A549 (cell line): ENCODE measurements at places on chromosomes 4 and X. TPM values are rescaled to one million over a fixed set of nuclear protein-coding genes. Genes with fewer than 3 reads are reported as not detected.

GRCh38 chr4:7241597-7242125 lies 49.3 kb downstream of the SORCS2 start:
- no peak for DNase-seq

DNA sequence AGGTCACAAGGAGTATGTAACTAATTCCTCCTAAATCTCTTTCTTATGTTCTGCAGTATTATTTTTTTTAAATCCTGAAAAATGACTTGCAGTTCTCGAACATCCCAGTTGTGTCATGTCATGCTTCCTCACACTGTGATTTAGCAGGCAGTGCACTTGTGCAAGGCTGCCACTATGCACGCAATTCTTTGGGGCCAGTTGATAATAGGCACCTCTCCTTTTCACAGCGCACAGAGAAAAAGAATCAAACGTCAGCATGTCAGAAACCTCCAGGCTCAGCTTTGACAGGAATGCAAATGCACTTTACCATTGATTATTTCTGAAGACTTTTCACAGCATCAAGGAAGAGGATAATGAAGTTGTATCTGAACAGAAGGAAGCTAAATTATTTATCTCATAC lies 62.9 kb downstream of the FGF13 start:
- DNase-seq, result no peak

Gene TLR8
- polyA plus RNA-seq, result not detected in 3 replicates

Gene EVC2
- 1.3 to 1.5 TPM (median 1.5 TPM) in 3 replicates for polyA plus RNA-seq

Gene PHOX2B
- not detected in 3 replicates for polyA plus RNA-seq

- DNase-seq, result no peak
These were observed 132.9 kb downstream of the MSL3 start for GRCh38 chrX:11890836-11891514.

- peak; percentile 33 for DNase-seq
These were observed 60.9 kb upstream of the IL13RA1 start for GRCh38 chrX:118666521-118666920.

DNA sequence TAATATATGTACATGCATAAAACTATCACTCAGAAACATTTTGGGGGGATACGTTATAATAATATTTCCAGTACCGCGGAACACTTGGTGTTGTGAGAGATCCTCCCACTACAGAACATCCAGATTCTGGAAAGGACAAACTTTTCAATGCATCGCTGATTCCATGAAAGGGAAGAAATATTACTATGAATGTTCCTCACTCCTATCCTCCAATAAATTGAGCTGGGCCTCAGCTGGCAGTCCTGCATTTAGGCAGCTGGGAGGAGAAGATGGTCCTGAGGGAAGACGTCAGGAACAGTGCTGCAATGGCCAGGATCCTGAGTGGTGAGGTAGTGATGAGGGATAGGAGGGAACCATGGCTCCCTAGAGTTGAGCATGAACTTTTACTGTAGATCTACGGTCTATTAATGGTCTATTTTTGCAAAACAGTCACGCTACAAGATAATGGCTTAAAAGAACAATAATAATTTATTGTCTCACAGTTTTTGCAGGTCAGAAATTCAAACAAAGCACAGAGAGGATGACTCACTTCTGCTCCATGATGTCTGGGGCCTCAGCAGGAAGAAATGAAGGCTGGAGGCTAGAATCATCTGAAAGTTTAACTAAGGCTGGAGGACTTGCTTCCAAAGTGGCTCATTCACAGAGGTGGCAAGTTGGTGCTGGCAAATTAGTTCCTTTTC lies 538.1 kb downstream of the STIM2 start:
- no peak for DNase-seq

- DNase-seq, result peak; percentile 54
These were observed 71.2 kb downstream of the SUPT20HL2 start for GRCh38 chrX:24242649-24243175.

GRCh38 chrX:1386338-1387127 lies 5.4 kb downstream of the SLC25A6 start:
- no peak for DNase-seq

DNA sequence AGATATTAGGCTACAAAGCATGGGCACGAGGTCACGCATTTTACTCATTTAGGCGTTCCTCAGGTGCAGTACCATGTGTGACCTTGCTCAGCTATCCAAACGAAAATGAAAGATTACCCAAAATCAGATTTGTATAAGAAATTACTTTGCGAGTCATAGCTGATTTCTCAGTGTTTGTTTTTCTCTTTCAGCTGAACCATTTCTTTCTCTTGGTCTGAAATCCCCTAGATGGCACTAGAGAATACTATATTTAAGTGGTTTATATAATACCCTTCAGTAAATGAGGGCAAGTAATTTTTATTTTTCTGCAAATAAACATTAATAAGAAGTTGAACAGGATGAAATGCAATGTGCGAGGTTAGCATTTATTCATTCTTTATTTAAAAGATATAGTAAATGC lies 496.6 kb downstream of the STIM2 start:
- DNase-seq, result no peak
